ENCODE measurements at places on chromosomes 1 and 21. TPM values are rescaled to one million over a fixed set of nuclear protein-coding genes. Genes with fewer than 3 reads are reported as not detected.

Gene CD5L
- polyA plus RNA-seq, result not detected

Gene RAB7B
- 6.2 TPM for polyA plus RNA-seq

DNA sequence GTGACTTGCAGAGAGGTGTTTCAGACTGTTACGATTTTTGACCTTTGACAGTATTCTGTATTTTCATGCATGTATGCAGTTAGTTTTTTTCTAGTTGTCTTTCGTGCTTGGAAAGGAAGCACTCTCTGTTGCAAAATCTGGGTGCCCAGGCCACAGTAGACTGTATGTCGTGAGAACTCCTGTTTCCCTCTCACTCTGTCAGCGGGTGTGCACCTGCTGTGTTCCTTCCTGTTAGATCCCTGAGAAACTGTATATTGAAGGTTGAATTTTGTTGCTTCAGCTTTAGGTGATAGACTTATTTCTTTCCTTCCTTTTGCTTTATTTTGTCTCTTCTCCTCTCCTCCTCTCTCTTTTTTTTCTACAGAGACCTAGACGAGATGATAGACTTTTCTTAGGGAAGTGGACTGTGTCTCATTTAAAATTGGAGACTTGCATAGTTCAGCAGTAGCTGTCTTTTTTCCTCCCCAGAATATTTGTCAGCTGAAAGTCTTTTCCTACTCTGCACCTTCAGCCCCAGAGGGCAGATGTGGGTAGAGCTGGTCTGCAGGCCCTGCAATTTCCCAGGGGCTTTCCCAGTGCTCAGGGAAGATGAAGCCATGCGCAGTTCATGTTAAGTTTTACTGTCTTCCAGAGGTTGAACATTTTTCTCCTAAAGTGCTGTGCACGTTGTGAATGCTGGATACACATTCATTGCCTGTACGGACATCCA lies 1.4 kb downstream of the TRAPPC10 start:
- no peak for DNase-seq

DNA sequence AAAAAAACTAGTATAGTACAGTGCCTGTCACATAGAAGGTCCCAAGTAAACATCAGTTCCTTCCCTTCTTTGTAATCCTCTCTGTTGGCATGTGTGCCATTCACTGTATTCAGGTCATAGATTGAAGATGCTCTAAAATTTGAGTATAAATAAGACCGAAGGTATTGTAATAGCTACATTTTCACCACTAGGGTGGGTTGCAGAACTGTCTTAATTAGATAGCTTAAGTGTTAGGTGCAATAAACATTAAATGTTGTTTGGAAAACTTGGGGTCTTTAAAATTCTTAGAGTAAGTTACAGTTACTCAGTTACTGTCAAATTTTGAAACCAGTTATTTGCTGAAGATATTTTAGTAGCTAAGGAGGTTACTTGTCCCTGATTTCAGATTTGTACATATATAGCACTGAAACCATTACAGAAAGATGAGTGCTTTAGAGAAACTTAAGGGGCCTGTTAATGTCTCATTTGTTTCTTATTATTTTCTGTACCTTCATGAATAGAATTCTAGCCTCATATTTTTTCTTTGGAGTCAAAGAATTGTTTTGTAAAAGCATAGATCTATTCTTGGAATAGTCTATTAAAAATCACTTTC lies 24.3 kb downstream of the PER3 start:
- DNase-seq, result peak; percentile 30

- no peak for DNase-seq
Measured at GRCh38 chr1:206573762-206574161, 38.5 kb downstream of the EIF2D start.

GRCh38 chr1:33137800-33138199 lies 44.0 kb downstream of the TRIM62 start:
- peak; percentile 32 for DNase-seq

DNA sequence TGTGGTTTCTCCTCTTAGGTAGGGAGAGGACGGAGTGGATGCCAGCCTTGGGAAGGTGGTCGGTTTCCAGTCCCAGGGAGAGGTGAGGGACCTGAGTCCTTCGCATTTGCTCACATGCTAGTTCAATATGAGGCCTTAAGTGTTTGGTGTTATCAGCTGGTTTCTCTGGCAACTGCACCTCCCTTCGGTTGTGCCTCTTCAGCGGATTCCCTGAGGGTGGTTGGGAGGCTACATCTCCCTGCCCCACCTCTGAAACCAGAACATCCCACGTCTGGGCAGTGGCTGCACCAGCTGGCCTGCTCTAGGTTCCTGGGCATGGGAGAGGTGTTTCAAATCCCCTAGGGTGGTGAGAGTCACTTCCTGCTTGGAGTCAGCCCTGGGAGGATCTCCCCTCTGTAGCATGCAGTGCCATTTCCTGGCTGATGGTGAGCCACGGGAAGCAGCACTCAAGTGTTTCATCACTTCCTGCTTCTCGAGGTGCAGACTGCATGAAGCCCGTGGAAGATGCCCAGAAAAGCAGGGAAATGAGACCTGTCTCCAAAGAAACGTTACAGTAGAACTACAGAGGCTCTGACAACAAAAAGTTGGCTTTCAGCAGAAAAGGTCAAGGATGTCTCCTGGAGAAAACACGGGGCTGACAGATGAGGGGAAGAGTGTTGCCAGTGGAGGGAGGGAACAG lies 4.5 kb downstream of the TMEM125 start:
- peak; percentile 75 for DNase-seq

- DNase-seq, result no peak
Measured at GRCh38 chr1:159091607-159092031, 15.1 kb upstream of the AIM2 start.

DNA sequence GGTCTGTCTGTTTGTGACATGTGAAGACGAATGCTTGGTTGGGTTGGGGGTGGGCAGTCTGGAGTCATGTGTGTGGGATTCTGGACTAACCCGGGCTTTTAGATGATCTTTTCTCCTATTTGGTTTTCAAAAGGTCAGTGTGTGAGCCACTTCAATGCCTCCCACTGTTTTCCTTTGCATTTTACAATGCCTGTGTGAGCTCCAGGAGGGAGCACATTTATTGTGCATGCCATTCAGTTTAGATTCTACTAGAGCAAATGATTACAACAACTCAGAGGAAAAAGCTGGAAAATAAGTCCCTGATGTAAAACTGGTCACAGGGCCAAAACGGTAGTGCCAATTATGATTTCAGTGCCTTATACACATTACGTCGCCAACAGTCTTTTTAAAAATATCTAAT lies 90.9 kb downstream of the LYPLAL1 start:
- DNase-seq, result no peak

GRCh38 chr1:16013220-16013907 lies 4.5 kb downstream of the HSPB7 start:
- DNase-seq, result peak; percentile 76

GRCh38 chr1:4170548-4171340 lies 270.7 kb upstream of the C1orf174 start:
- DNase-seq, result no peak

DNA sequence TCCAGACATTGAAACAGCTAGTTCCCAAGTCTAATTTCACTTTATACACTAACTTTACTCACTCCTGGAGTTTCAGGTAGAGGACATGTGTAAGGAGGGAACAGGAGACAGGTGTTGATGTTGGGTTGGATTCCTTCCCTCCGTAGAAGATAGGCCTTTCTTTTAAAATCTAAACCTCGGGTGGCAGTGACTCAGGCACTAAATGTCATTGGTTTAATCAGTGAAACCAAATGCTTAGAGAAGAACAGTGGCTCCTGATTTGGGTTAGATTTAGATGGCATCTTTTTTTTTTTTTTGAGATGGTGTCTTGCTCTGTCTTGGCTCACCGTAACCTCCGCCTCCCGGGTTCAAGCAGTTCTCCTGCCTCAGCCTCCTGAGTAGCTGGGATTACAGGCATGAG lies 7.2 kb downstream of the CAP1 start:
- no peak for DNase-seq

GRCh38 chr1:107559881-107560280 lies 405.1 kb downstream of the VAV3 start:
- DNase-seq, result no peak

DNA sequence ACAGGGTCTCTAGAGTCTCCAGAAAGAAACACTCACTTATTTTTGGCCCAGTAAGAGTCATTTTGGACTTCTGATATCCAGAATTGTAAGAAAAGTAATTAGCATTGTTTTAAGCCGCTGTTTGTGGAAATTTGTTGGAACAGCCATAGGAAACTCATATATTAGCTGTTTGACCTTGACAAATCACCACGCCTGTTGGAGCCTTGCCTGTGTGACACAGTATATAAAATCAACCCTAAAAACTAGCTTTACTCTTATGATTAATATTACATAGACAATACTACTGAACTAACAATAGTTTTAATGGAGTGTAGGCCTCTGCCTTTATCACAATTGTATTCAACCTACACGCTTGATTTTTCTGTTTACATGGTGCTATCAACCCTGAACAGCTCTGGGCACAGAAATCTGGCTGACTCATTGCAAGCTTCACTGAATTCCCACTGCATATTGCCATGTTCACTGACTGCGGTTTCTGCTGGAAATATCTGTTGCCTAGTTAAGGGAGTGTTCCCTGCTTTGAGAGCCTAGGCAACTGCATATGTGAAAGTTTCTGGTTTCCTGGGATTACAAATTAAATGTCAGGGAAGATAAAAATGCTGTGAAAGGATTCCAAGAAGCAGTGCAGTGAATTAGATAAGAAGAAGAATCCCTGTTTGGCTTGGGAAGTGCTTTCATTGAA lies 419.5 kb upstream of the DEPDC1 start:
- DNase-seq, result peak; percentile 30

DNA sequence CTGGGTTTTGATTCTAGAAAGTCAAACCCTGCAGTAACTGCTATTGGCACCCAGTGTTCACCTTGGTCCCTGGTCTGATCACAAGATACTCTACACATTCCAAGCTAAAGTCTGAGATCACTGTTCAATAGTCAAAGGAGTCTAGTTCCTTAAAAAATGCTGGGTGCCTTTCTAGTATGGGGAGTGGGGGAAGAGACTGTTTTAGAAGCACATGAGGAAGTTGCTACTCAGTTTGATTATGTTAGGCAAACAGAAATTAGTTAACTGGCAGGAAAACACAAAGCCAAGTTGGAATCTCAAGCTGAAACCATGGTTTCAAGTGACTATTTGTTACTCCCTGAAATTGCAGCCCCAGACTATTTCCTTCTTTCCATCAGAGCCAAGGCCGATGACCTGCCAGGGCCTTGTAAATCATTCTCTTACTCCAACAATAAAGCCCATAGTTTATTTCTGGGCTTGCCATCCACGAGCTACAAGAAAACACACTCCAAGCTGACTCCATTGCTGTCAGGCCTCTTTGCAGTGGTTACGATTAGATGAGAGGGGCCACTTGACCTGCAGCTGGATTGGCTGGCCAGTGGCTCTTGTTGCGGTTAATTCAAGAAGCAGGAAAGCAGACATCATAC lies 21.1 kb upstream of the VTCN1 start:
- DNase-seq, result peak; percentile 64

- no peak for DNase-seq
Measured at GRCh38 chr1:23371987-23372880, 2.6 kb upstream of the ZNF436 start.

DNA sequence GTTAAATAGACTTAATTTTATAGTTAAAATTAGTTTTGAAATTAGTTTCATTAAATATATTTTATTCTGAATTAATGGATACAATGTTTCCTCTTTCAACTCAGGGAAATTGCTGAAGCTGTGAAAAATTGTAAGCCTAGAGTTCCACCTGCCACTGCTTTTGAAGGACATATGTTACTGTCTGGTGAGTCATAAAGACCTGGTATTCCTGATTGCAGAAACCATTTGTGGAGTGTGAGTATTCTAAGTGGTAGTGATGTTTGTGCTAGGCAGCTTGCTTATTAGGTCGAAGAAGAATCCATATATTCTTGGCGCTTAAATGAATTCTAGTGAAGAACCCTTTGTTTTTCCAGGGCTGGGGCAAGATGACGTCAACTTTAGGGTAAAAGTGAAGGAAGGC lies 34.0 kb downstream of the MTR start:
- no peak for DNase-seq

- DNase-seq, result peak; percentile 83
Measured at GRCh38 chr21:42117229-42117966, 46.3 kb downstream of the UMODL1 start.

DNA sequence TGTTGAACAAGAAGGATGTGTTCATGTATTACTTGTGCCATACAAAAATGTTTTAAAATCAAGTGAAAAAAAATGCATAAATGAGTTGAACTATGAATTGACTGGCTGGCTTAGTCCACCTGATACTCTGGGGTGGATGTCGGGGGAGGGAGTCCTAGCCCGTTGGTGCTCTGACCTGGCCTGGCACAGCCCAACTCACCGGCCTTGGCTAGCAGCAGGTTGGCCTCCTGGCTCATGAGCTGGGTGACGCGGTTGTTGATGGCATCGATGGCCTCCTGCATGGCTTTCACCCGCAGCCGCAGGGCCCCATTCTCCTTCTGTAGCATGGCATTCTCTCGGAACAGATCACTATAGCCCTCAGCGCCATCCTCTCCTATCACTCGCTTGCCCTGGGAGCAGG lies 21.6 kb downstream of the KIF21B start:
- no peak for DNase-seq

- no peak for DNase-seq
Measured at GRCh38 chr1:81437213-81437612, 363.5 kb upstream of the ADGRL2 start.

GRCh38 chr21:37793660-37794059 lies 122.6 kb downstream of the KCNJ6 start:
- DNase-seq, result no peak

DNA sequence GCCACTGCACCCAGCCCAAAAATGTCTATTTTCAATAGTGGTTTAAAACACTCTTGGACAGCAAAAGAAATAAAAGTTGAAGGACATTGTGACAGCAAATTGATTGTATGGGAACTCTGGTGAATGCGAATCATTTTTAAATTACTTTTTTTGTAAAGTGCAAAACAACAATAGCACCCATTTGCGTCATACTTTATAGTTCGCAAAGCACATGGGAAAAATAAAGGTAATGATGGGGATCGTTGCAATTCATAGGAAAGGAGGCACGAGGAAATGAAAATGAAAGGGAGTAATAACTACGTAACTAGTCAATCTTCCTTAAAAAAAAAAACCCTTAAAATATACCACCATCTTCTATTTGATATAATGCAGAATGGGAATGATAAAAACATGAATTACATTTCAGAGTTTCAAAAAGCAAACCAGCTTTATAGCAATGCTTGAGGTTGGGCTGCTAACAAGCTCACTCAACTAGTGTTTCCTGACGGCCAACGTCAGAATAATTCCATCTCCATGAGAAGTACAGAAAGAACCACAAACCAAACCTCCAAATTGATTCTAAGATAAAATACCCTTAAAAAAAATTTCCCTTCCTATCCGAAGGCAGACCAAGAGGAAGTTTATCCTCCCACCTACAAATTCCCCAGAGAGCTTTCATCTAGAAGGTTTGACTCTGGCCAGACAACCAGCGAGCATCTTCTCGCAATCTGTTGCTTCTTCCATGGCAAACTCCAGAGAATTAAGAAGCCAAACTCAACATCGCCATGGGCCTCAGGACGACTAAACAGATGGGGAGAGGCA lies at the start of gene EDARADD:
Gene EDARADD, plus strand, starts transcription at position 606 of the 801 bp plus-strand sequence. Its CDS starts 159 bp downstream, at position 765.
- DNase-seq, result no peak

DNA sequence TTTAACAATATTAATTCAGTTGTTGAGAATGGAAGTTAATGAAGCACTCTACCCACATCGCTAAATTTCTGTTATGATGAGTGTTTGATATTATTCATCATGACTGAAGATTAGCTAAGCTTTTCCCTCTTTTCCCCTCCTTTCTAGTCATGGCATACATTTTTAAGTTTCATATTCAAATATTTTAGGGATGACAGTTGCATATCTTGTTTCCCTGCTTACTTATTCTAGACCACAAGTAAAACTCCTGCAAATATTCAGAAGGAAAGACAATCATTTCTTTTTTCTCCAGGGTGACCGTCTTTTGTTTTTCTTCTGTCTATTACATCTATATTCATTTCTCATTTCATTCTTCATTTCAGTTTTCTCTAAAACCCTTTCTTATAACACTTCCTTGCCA lies 906.0 kb downstream of the ADGRL2 start:
- DNase-seq, result no peak

Data from stomach (tissue), 19 donors.